SK-N-MC (cell line): ENCODE measurements at places on chromosomes 7 and 10.

GRCh38 chr7:2698581-2699288 is 10.7 kb downstream of the AMZ1 start:
- no peak for DNase-seq

GRCh38 chr10:125123476-125124114 is 36.8 kb downstream of the CTBP2 start:
- DNase-seq, result no peak

DNA sequence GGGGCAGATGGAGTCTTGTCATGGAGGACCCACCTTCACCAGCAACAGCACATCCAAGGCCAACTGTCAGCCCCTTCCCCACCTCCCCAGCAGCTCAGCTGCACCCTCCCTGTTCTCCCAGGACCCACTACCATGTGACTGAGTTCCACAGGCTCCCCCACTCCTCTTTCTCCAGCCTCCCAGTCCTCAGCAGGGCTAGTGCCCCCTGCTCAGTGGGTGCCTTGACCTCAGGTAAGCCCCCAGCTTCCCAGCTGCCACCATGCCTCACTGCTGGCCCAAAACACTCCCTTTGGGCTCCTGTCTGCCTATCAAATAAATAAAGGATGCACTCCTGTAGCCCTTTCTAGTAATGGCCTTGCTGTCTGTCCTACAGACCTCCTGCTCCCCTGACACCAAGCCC is 174.4 kb downstream of the SLIT1 start:
- DNase-seq, result no peak

DNA sequence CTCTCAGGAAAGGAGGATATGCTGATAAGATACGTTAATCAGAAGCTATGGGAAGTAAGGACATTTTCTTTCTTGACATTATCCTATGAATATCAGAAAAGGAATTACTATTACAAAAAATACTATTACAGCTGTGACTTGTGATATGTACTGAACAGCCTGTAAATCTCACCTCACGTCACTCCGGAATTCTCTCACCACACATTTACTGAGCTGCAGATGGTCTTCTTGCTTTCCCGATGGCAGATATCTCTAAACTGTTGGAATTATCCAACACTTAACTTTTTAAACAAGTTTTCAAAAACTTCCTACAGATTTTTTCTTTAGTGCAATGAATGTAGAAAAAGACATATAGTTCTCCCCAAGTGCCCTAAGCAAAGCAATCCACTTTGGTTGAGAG is 313.4 kb downstream of the GPR37 start:
- no peak for DNase-seq

DNA sequence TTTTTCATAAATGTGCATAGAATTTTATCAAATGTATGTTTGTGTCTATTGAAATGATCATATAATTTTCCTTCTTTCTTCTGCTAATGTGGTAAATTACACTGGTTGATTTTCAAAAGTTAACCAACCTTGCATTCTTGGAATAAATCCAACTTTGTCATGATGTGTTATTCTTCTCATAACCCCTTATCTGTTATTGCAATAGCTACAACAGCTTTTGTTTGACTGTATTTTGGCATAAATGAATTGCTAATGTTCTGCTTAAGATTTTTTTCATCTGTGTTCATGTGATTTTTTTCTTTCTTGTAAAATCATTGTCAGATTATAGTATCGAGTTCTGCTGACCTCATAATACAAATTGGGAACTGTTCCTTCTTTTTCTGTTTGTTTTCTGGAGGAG is 17.6 kb downstream of the CDH23 start:
- no peak for DNase-seq

DNA sequence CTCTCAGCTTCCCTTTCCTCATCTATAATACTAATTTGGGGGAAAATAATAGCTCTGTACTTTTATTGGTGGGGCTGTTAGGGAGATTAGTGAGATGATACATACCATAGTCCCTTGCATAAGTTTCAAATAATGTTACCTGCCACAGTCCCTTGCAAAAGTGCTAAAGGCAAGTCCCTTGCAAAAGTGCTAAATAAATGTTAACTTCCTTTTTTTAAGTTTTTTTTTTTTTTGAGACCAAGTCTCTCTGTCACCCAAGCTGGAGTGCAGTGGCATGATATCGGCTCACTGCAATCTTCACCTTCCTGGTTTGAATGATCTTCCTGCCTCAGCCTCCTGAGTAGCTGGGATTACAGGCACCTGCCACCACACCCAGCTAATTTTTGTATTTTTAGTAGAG is 43.4 kb upstream of the SRGN start:
- DNase-seq, result no peak

GRCh38 chr7:75608451-75609122 is 116.5 kb downstream of the SPDYE5 start:
- DNase-seq, result no peak

GRCh38 chr10:6333973-6334372 is 131.2 kb downstream of the PFKFB3 start:
- DNase-seq, result no peak

- no peak for DNase-seq
These were observed 10.2 kb upstream of the SP4 start for GRCh38 chr7:21417647-21418046.

- no peak for DNase-seq
These were observed 57.1 kb upstream of the DYNC1I1 start for GRCh38 chr7:95715274-95715673.

GRCh38 chr7:76383089-76383944 is 24.5 kb upstream of the YWHAG start:
- no peak for DNase-seq

DNA sequence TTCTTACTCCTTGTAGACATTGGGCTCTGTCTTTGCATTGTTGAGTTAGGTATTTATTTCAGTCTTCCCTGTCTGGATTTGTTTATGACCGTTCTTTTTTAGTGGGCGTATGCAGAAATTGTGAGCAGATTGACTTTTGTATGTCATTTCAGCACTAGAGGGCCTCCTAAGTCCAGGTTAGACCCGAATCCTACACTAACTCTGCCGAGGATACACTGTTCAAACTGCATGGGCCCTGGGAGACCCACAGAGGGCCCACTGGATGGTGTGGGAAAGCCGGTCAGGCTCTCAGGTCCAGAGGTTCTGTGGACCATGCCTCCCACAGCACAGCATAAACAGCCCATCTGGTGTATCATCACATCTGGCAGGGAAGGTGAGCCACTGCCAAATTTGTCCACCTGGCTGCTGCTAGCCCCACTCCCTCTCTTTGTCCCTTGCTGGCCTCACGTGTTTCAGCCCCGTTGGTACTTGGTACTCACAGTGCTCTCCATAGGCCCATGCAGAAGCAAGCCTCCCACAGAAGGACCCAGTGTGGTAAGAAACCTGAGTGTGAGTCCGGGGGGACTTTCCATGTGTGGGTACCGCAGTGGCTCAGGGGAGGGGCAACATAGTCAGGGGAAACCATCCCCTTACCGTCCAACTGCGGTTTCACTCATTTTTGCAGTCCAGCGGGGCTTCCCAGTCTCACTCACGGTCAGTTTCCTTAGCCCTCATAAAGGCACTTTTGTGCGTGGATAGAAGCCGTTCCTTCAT is 112.8 kb downstream of the APBB1IP start:
- DNase-seq, result no peak

- DNase-seq, result no peak
These were observed 153.0 kb upstream of the LANCL2 start for GRCh38 chr7:55212176-55212575.

DNA sequence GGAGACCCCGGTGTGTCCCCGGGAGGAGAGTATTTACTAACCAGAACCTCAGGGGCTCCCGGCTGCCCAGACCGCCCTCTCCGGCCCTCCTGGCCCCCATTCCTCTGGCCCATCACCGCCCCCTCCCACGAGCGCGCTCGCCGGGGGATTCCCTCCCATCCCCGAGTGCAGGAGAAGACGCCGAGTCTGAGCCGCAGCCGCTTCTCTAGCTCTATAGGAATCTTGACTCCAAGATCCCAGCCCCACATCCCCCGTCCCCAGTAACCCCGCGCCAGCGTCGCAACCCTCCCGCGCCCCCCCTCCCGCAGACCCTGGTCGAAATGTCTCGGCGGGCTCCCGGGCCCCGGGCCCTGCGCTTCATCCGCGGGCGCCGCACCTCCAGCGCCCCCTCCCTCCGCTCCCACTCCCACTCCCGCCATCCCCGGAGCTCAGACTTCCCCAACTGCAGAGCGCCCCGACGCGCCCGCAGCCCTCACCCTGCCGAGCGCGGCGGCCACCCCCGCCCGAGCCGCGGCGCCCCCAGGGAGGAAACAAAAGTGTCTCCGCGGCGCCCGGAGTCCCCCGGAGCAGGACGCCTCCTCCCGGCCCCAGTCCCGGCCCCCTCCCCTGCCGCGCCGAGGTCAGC is 541 bp downstream of the ELMO1 start:
- no peak for DNase-seq

DNA sequence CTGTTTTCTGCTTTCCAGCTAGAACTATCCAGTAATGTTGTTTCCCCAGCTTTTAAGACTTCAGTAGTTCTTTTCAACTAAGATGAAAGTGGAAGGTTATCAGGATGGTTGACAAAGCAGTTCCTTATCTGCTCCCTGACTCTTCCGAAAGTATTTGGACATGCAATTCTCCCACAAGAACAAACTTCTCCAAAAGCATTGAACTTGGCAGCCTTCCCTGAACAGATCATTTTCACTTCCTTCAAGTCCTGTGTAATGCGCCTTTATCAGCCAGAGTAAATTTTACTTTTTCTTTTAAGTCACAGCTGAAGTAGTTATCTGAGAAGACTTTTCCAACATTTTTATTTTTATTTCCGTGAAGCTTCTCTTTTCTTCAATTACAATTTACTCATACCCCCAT is 39.7 kb downstream of the CDC14C start:
- DNase-seq, result no peak

GRCh38 chr7:42673951-42674350 is 237.9 kb downstream of the C7orf25 start:
- no peak for DNase-seq

GRCh38 chr10:44640429-44640828 is 255.5 kb upstream of the CXCL12 start:
- no peak for DNase-seq

GRCh38 chr10:27779462-27780015 is 33.9 kb upstream of the MKX start:
- no peak for DNase-seq

DNA sequence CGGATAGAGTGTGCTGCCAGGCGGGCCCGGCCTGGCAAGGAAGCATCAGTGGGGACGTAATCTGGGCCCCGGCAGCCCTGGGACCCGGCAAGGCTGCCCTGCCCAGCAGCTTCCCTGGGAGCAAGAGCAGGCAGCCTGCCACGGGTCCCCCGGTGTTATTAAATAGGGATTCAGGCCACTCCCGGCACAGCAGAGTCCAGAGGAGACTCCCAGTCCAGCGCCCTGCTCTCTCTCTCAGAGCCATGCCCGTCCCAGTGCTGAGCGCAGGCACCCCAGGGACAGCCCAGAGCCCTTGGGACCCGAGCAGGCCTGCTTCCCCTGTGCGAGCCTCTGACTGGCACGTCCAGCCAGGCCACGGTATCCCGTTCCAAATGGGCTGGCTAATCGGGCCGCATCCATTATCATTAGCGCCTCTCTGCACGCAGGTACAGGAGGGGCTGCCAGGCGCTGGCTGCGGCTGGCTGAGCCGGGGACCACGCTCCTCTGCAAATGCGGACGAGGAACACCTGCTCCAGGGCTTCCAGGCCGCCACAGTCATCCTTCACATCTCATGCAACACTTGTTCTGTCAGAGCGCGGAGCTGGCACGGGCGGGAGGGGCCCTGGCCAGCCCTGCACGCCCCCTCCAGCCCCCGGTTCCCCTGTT is 344.2 kb upstream of the MKI67 start:
- no peak for DNase-seq

- DNase-seq, result no peak
These were observed 45.4 kb downstream of the TMEM168 start for GRCh38 chr7:112744818-112745217.

GRCh38 chr7:149196705-149197171 is 1.4 kb downstream of the ZNF282 start:
- DNase-seq, result no peak

GRCh38 chr10:21230219-21230618 is 295.3 kb downstream of the SKIDA1 start:
- DNase-seq, result no peak

GRCh38 chr7:108605559-108606201 is 36.0 kb downstream of the DNAJB9 start:
- no peak for DNase-seq

GRCh38 chr10:129637010-129637409 is 170.0 kb downstream of the MGMT start:
- no peak for DNase-seq

DNA sequence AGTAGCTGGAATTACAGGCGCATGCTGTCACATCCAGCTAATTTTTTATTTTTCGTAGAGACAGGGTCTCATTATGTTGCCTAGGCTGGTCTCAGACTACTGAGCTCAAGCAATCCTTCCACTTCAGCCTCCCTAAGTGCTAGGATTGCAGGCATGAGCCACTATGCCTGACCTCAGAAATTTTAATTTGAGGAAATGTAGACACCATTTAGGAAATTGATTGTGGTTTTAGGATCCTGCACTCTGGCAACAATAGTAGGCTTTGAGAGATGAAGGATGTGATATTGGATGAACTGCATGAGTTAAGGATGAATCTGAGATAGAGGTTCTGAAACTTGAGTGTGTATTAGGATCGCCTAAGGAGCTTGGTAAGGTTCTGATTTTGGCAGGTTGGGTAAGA is 66.5 kb downstream of the PPP1R9A start:
- DNase-seq, result no peak

GRCh38 chr7:37531225-37531624 is 82.6 kb upstream of the ELMO1 start:
- no peak for DNase-seq

- no peak for DNase-seq
These were observed 1.6 kb downstream of the BEND7 start for GRCh38 chr10:13526948-13527863.

- DNase-seq, result no peak
These were observed 17.6 kb downstream of the SLC26A4 start for GRCh38 chr7:107678110-107678753.

DNA sequence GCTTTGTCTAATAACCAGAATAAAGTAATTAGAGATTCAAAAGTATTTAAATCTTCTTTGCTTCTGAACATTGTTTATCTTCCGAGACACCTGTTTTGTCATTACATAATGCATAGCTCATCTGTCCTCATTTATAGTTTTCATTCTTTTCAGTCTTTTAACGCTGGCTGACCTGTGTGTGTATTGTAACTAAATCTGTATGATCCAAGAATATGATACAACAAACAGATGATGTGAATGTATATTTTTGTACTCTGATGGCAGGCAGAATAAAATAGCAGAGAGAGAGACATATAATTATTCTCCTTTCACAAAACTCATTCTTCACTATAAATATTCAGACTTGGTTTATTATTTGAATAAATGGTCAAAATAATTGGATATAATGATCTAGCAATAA is 80.6 kb downstream of the ORC5 start:
- DNase-seq, result no peak

GRCh38 chr10:33303988-33304387 is 30.5 kb downstream of the NRP1 start:
- no peak for DNase-seq
